GM10248 (cell line): ENCODE measurements at places on chromosomes 4 and X.

DNA sequence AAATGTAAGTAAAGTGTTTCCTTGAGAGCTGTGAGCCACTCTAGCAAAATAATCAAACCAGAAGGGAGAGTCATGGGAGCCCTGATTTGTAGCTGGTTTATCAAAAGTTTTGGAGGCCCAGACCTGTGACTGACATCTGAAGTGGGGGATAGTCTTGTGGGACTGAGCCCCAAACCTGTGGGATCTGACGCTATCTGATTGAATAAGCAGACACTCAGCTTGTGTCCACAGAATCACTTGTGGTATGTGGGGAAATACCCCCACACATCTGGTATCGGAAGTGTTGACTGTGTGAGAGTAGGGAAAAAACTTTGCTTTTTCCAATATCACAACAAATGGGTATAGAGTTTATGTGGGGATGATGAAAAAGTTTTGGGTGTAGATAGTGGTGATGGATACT is 35.4 kb downstream of the FUNDC1 start:
- no peak for DNase-seq

GRCh38 chr4:151417164-151417571 is 8.2 kb downstream of the FHIP1A start:
- no peak for DNase-seq

- no peak for DNase-seq
Measured at GRCh38 chrX:51395810-51396728, 63.4 kb downstream of the NUDT10 start.

DNA sequence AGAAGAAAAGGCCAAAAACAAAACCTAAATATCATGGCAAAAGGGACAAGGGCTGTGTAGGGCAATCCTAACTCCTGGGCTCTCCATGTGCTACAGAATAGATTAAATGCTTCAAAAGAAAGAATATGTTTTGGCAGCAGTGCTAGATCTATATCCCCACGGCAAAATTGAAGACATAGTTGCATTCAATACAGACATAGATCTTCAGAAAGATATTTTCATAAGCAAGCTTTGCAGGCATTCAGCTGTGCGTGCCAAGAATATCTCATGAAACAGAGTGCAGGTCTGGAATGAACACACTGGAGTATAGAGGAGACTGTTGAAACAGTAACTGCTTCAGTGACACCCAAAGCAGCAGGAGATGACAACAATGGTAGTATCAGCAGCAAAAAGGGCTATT is 1476.9 kb downstream of the ARAP2 start:
- no peak for DNase-seq

DNA sequence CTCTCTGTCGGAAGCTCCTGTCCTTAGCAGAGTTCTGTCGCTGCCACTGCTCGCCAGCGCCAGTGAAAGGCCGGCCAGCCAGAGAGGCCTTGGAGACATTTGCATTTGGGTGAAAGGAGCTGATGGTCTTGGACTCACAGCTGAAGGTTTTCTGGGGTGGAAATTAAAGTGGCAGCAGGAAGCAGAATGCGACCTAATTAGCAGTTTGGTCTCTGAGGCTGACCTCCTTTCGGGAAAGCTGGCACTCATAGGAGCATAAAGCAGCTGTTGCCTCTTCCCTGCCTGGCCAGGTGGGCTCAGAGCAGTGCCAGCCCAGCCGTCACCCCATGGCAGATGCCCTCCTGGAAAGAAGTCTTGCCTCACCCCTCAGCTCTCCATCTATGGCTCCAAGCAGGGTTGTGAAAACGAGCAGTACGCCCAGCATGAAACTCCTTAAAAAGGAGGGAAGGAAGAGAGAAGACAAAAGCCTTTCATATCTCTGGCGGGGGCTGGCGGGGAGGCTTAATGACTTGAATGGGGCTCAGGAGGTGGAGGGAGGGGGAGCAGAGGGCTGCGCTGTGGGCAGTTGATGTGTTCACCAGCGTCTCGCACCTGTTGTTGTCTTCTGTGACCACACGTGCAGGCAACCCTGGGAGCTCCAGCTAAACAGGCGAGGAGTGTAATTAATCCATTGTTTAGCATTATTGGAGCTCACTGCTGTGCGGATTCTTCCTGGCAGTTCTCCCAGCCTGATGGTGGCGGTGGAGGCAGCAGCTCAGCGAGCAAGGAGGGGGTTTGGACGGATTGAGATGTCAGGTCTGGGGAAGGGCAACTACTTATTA is 264.0 kb downstream of the MID1IP1 start:
- no peak for DNase-seq

GRCh38 chr4:118846979-118847378 is 11.1 kb upstream of the SEC24D start:
- DNase-seq = no peak

GRCh38 chrX:145716226-145716625 is 101.4 kb upstream of the SLITRK2 start:
- no peak for DNase-seq

DNA sequence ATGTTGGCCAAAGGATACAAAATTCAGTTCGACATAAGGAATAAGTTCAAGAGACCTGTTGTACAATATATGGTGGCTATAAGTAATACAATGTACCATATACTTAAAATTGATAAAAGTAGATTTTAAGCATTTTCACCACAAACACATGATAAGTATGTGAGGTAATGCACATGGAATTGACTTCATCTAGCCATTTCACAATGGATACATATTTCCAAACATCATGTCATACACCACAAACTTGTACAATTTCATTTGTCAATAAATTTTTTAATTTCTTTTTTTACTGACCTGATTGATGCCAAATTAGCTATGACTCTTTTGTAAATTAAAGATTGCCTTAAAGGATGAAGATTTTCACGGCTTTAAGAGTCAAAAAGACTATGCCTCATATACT is 103.1 kb upstream of the VCX2 start:
- DNase-seq = no peak

DNA sequence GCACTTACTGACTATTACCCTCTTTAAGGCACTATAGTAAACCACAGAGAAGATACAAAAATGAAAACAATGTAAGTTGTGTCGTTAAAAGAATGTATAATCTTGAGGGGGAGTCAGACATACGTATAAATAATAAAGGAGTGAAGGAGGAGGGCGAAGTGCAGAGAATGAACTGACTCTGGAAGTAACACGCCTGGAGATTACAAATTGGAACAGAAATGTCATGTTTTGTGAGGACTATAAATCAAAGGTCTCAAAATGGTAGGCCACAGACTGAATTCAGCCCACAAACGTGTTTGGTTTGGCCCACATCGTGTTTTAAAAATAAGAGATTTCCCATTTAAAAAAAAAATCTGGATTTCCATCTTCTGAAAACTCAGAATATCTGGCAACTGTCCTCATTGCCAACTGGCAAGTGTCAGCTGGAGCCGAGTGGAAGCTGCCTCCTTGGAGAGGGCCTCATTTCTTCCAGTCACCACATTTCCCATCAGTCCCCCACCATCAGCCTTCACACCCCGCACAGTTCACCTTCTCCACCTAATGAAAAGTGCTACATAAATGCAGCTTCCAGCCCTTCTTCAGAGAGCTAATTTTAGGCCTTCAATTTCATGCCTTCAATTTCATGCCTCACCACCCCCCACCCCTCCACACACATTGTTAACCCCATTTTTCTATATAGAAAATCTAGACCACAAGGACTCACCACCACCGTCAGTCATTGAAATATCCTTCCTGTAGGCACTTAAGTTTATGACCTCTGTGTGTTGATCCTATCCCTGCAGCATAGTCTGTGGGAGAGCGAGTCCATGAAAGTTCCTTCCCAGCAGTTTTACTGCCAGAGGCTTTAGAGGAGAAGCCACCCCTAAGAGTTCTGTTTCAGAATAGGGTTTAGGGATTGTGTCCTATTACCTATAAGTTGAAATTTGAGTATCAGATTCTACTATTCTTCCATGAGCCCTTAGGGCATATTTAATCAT is 32.0 kb upstream of the COL25A1 start:
- no peak for DNase-seq

- DNase-seq = no peak
Measured at GRCh38 chrX:121886557-121886956, 839.1 kb downstream of the GLUD2 start.

DNA sequence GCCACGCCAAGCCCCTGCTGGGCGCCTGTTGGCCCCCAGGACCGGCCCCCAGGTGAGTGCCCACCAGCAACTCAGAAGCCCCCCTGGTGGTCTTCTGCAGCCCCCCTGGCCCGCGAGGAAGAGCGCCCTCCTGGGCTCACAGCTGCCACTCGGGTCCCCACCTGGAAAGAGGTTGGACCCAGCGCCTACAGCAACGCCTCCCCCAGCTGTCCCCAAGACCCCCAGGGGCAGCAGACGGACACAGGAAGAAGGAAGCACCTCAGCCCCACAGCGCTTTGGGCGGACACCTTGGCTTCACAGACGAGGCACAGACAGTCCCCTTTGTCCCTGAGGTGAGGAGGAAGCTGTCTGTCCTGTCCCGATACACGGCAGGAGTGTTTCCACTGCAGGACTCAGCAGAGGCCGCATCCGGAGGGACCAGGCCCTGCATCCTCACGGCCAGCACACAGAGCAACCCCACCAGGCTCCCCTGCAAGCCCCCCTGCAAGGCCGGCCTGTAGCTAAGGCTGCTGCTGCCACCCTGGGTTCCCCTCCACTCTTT is 115.6 kb upstream of the NKX1-1 start:
- no peak for DNase-seq
